ENCODE measurements at places on chromosomes 5 and 9.

DNA sequence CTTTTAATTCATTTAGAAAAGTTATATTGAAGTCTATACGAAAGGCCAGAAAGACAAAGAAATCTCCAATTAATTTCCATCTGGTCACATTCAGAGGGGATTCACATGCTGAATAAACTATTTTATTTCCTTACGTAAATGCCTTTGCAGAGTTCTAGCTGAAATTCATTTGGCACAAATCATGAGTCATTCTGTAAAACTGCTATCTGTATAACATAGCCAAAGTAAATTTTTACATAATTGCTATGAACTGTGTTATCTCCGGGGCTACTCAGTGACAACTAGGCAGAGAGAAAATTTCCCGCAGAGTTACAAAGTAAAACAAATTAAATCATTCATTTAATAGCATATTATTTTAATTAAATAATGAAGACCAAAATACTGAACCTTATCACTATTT is 463.2 kb upstream of the ADAMTS16 start:
- DNase-seq, result no peak

- DNase-seq, result no peak
Measured at GRCh38 chr5:115147052-115147451, 22.7 kb downstream of the TRIM36 start.

GRCh38 chr9:12851341-12852090 is 76.7 kb downstream of the LURAP1L start:
- DNase-seq, result no peak

DNA sequence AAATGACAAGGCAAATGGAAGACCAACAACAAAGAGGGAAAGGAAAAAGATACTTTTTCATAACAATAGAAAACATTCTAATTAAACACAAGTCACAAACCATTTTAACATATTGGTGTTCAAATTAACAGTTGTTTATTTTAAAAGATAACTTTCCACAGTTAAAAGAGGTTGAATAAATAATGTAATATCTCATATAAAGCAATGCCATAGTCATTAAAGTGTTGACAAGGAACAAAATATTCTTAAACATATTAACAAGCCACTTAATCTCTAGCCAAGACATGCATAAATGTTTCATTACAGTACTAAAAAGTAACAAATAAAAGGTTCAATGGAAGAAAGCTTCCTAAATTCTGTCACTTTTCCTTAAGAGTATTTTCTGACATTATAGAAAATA is 12.6 kb downstream of the TMEM161B start:
- no peak for DNase-seq

DNA sequence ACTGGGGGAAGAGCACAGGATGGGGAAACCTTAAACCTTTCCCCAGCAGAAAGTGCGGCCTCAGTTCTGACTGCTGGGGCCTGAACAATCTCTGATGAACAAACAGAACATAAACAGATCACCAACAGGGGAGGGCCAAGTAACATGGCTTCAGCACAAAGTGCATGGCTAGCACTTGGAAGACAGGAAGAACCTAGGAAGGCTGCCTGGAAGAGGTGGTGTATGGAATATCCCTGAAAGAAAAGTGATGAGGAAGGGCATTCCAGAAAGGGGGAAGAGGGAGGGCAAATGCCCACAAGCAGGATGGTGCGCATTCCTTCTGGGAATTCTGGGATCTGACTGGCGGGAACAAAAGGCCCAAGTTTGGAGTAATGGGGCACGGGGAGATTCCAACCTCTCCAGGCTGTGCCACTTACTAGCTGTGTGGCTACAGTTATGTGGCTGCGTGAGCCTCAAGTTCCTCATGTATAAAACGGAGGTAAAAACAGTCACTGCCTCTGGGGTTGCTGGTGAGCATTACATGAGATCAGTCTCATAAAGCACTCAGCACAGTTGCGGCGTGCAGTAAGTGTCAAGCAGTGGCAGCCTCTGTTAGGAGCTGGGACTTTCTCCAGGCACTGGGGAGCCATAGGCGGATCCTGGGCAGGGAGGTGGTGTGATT is 1.6 kb downstream of the PDGFRB start:
- DNase-seq, result peak; percentile 46

- no peak for DNase-seq
Measured at GRCh38 chr5:6085341-6085860, 292.9 kb downstream of the MED10 start.

GRCh38 chr9:33813712-33814641 is 3.0 kb upstream of the UBE2R2 start:
- DNase-seq, result peak; percentile 34

- DNase-seq, result peak; percentile 9
Measured at GRCh38 chr9:136626066-136626725, 36.5 kb upstream of the EGFL7 start.

DNA sequence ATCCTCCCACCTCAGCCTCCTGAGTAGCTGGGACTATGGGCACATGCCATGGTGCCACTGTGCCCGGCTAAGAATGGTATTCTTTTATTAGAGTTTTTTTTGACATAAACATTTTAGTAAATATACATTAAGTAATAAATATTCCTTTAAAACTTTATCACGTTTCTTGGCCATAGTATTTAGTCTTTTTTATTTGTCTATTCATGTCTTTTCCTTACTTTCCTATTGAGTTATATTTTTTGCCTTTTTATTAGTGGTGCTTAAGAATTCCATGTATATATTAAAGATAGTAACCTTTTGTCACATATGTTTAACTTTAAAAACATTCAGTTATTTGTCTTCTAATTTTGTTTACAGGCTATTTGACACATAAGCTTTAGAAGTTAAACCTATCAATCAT is 73.4 kb downstream of the MARCHF3 start:
- DNase-seq, result no peak

DNA sequence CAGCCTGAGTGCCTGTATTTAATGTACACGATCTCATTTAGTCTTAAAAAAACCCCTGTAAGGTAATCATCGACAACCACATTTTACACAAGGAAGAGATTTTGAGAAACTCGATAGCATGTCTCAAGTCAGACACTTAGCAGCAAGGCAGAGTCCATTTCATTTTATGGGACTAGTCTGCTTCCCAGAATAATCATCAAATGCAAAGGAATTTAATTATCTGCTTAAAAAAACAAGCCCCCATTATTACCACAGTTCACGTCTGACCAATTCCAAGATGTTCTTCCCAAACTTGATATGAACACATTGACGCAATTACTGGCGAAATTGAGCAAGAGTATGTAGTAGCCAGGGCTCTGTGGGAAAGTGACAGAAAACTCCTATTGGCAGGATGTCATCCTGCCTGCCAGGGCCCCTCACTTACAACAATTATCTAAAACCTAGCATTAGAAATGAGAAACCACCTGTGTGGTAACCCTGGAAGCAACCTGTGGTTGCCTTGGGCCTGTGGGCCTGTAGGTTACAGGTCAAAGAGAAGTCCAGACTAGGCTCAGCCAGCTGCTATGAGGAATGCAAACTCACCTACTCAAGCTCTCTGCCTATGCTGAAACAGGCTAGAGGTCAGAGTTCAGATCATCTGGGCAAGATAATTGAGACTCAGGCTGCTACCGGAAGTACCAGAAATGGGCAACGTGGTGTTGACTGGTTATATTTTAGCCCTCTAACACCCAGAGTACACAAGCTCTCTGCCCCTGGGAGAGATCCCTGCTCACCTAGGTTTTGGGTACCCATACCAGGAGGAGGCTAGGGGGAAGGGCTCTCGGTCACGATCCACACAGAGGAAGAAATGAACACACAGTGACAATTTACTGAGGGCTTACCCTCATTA is 1.6 kb downstream of the B4GALT1 start:
- no peak for DNase-seq

GRCh38 chr5:180040287-180041214 is 31.0 kb downstream of the RNF130 start:
- DNase-seq, result no peak

GRCh38 chr9:68914751-68915150 is 99.2 kb downstream of the PRKACG start:
- DNase-seq, result no peak

GRCh38 chr5:9774472-9775079 is 144.4 kb upstream of the TAS2R1 start:
- DNase-seq, result no peak

DNA sequence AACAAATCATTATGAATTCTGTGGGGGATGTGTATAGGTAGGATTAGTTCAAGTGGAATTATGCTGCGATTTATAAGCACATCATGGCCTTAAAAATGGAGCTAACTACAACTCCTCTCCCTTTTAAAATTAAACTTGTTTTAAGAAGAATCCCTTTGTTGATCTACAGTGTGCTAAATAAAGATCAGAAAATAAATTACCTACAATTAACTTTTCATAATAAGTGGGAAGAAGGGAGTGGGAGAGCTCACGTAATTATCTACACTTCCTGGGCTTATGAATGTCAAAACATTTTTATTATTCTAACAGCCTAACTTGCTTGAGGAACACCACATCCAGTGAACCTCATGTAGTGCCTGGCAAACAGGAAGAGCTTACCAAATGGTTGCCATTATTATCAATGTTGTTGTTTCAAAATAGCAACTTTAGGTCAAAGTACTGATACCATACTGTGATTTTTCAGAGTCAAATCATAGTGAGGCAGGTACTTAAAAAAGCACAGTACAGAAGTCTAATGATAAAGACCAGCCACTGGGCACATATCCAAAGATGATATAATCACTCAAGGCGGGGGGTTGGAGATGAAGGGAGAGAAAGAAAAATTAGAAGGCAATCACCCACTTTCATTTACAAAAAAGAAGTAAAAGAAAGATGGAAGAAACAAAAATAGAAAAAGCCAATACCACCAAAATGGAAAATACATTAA is 174.0 kb downstream of the RAPGEF6 start:
- no peak for DNase-seq

- no peak for DNase-seq
Measured at GRCh38 chr5:131521252-131521651, 113.8 kb downstream of the RAPGEF6 start.

GRCh38 chr5:104186510-104186909 is 623.9 kb upstream of the NUDT12 start:
- DNase-seq, result no peak

GRCh38 chr9:106333481-106333880 is 529.5 kb upstream of the ZNF462 start:
- DNase-seq, result no peak

DNA sequence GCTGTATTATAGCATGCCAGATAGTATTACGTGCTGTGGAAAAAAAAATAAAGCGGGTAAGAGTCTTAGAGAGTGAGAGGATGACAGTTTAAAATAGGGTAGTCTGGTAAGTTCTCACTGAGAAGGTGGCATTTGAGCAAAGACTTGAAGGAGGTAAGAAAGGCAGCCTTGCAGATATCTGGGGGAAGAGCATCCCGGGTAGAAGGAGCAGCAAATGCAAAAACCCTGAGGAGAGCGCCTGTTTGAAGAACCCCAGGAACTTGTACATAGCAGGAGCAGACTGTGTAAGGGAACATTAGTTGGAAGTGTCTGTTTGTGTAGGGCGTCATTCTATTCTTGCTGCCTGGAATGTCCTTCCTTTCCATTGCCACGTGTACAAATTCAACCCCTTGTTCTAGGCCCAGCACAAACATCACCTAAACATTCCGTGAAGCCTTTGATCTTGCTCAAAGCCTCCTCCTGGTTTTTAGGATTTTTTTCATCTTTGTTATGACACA is 2.6 kb downstream of the AP3S1 start:
- no peak for DNase-seq

- DNase-seq, result no peak
Measured at GRCh38 chr9:98409719-98410118, 154.3 kb upstream of the TBC1D2 start.

DNA sequence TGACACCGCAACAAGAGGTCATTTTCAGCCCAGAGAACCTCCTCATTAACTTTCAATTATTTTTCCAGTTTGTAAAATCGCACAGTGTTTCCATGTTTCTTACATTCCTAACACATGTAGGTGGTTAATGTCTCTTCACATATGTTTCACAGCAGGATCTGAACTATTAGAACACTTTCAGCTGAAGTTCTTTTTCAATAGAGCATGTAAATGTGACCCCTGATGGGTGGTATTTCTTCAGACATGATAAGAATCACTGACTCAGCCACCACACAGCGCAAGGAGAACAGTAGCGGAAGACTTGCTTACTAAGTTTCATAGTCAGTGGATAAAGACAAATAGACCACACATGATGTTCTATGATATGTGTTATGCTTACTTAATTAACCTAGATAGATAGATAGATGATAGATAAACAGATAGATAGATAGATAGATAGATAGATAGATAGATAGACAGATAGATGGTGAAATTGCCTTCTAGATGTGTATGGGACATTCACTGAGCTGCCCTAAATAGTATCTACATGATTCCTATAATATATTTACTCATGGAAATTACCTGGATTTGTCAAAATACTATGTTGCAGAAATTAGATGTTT is 1992.1 kb upstream of the NUDT12 start:
- no peak for DNase-seq

- peak; percentile 5 for DNase-seq
Measured at GRCh38 chr9:83012922-83013838, 49.8 kb downstream of the RASEF start.

GRCh38 chr5:168916852-168917251 is 337.7 kb upstream of the PANK3 start:
- no peak for DNase-seq

DNA sequence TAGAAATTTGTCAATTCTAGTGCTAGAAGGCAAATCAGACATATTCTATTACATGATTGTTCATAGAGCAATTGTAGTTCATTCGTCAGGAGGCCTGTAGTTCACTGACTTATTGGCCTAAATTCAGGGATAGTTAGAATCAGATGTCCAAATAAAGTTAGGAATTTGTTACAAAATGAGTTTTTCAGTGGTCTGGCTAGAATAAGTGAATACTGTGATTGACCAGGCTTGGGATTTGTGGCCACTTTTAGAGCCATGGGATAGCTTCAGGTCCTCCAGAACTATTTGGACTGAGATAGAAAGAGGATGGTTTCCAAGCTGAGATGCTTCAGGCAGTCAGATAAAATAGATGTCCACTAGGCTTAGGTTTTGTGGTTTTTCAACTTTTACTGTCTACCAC is 199.1 kb upstream of the MPDZ start:
- no peak for DNase-seq

GRCh38 chr9:9341203-9341602 is 1271.6 kb downstream of the PTPRD start:
- no peak for DNase-seq

DNA sequence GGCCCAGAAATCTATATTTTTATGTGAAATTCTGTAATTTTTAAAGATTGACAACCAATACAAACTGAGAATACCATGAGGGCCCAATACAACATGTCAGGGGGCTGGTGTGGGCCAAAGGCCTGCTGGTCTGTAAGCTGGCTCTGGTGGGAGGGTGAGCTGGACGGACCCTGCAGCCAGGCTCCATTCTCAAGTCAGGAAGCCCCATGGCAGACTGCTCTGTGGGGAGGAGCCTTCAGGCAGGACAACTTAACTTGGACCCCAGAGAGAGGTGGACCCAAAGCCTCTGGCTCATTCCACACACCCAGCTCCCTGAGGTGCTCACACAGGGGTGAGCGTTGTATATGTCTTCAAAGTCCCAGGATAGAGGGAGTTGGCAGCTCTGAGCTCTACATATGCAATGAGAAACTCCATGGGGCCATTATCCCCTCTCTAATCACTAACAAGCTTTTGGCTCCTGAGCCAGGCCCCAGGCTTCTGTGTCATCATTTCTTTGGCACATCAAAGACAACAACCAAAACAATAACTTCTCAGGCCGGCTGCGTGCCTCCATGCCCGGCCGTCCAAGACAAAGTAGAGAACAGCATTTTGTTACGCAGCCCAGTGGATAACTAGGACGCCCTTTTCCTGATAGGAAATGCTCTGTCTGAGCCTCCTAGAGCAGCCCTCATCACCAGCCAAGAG is 6.4 kb downstream of the SEPTIN8 start:
- no peak for DNase-seq

- no peak for DNase-seq
Measured at GRCh38 chr9:104921067-104921741, 6.8 kb downstream of the ABCA1 start.

Measured in right kidney (tissue), 9 donors.